ENCODE measurements at places on chromosomes 1 and 21. TPM values are rescaled to one million over a fixed set of nuclear protein-coding genes. Genes with fewer than 3 reads are reported as not detected.

The NASP gene
- 27.5 TPM for total RNA-seq

GRCh38 chr1:221100611-221101010 is 221.4 kb downstream of the HLX start:
- no peaks in the 10 kb centered on the region for H3K27me3 ChIP-seq
- peak overlapping the region; percentile 91 for H3K27ac ChIP-seq
- DNase-seq = peak; percentile 87

DNA sequence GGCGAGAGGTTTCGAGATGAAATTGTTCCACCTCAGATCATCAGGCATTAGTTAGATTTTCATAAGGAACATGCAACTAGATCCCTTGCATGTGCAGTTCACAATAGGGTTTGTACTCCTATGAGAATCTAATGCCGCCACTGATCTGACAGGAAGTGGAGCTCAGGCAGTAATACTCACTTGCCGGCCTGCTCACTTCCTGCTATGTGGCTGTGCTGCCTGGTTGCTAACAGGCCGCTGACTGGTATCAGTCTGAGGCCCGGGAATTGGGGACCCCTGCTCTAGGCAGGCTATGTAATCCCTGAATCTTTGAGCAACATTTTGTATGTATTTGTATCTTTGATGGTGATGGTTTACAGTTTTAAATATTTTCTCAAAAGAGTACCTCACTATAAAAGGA is 32.5 kb downstream of the XKR8 start:
- H3K4me3 ChIP-seq = no peak overlapping the region
- no peak for DNase-seq
- H3K27me3 ChIP-seq = no peaks in the 10 kb centered on the region
- H3K4me1 ChIP-seq = no peaks in the 10 kb centered on the region

DNA sequence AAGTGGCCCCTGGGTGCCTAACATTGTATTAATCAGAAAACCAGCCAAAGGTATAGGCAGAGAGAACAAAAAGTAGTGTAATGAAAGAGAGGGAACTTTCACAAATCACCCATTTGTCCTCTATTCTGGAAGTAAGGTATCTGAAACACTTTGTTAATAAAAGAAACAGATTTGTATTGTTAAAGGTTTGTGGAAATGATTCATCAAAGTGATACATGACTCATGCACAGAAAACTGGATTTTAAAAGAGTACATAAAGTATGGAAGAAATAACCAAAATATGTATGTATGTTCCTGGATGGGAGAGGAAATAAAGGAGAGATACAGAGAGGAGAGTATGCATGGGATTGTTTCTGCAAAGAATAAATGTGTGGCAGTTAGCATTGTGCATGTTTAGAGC is 126.8 kb downstream of the RGS21 start:
- no peaks in the 10 kb centered on the region for H3K27me3 ChIP-seq
- peaks cover 21% of the 10 kb centered on the region for H3K4me1 ChIP-seq
- no peak for DNase-seq
- no peak overlapping the region for H3K27ac ChIP-seq

DNA sequence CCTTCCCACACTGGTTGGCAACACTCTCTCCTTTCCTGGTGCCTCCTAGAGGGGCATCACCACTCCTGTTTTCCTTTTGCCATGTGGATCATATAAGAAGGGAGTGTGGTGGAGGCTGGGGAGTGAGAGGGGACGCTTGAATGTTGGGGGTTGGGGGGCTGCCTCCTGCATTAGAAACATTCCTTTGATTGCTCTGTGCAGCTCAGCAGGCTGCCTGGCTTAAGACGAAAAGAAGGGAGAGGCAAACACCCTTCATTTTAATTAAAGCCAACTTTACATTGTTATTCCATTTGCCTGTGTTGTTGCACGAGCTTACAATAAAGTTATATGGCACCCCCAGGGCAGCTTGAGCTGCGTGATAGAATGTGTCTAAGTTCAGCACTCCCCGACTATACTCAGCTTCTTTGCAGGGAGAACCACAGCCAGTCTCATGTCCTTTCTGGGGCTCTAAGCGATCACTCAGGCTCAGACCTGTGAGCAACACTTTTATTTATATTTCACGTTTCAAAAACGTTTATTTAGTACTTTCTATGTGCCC is 57.4 kb downstream of the FOXD2 start:
- H3K27me3 ChIP-seq = no peaks in the 10 kb centered on the region
- H3K4me1 ChIP-seq = no peaks in the 10 kb centered on the region
- H3K4me3 ChIP-seq = no peak overlapping the region
- no peaks in the 10 kb centered on the region for H3K36me3 ChIP-seq
- H3K27ac ChIP-seq = no peak overlapping the region
- no peak for DNase-seq

- peak; percentile 100 for DNase-seq
- peak within 1 kb of the TSS; percentile 82 for H3K27ac ChIP-seq
- H3K27me3 ChIP-seq = no peaks in the 10 kb centered on the region
- H3K36me3 ChIP-seq = no peaks in the 10 kb centered on the region
These were observed at the start of gene ERI3 for GRCh38 chr1:44354840-44355581. Gene ERI3 (minus strand): TSS chr1:44355257. CDS start chr1:44355026, 231 bp downstream.

- peaks cover 7% of the 10 kb centered on the region for H3K4me1 ChIP-seq
- H3K27ac ChIP-seq = no peak overlapping the region
- H3K36me3 ChIP-seq = no peaks in the 10 kb centered on the region
- peaks cover 50% of the 10 kb centered on the region for H3K27me3 ChIP-seq
- H3K4me3 ChIP-seq = no peak overlapping the region
- DNase-seq = no peak
These were observed 61.5 kb upstream of the SELENON start for GRCh38 chr1:25738499-25738898.
